ENCODE measurements at places on chromosomes 7 and 10.

DNA sequence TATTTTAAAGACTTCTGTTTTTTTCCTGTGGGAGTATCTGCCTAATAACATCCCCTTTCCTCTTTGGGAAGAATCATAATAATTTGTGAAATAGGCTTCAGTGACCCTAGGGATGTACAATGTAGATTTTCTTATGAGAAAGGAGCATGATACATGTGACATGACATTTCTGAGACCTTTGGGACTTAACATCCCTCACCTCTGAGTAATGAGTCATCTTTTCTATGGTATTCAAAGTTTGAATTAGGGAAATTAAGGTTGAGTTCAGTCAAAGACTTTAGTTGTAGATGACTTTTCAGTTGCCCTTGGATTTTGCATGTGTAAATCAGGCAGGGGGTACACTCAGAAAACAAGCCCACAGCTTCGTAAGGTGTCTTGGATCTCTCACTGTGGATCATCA lies 14.3 kb downstream of the GRK5 start:
- no peak for DNase-seq

- DNase-seq, result no peak
Measured at GRCh38 chr10:35426657-35427056, 90.3 kb downstream of the CCNY start.

DNA sequence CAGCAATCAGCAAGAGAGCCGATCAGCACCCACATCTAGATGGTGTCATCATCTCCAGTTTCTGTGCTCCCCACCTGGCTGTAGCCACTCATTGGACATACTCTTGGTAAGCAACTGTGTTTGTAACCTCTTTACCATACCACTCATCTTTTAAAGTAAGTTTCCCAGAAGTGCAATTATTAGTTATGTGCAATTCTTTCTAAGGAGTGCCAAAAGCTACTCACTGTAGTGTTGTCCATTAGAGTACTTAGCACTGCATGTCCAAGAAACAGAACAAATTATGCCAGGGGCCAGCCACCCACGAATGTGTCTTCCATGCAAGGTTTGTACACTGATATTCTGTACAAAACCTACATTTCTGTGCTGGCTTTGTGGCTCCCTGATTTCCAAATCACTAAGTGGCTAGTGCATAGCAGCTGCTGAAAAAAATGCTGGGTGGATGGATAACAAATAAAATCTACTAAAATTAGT lies 131.9 kb downstream of the SRPK2 start:
- no peak for DNase-seq

- DNase-seq, result no peak
Measured at GRCh38 chr7:88328787-88329186, 22.1 kb upstream of the STEAP4 start.

GRCh38 chr10:99555825-99556523 lies 23.2 kb downstream of the NKX2-3 start:
- no peak for DNase-seq

- peak; percentile 88 for DNase-seq
Measured at GRCh38 chr7:44195889-44196288, 4.9 kb upstream of the YKT6 start.

- no peak for DNase-seq
Measured at GRCh38 chr10:29895456-29895855, 163.9 kb downstream of the JCAD start.

DNA sequence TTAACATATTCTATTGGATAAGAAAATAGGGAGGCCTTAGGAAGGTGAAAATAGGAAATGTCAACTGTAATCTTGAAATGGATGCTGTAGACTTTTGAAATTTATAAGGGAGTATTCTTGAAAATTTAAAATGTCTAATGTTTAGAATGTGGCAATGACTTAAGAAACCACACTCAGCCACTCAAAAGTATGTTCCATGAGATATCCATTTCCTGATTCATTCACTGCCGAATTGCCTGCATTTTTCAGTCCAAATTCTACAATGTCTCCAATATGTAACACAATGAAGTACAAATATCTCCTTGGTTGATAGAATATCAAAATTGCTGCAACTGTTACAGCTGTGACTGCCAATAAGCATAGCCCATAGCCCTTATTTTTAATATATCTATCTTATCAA lies 25.9 kb downstream of the PRKG1 start:
- DNase-seq, result no peak

DNA sequence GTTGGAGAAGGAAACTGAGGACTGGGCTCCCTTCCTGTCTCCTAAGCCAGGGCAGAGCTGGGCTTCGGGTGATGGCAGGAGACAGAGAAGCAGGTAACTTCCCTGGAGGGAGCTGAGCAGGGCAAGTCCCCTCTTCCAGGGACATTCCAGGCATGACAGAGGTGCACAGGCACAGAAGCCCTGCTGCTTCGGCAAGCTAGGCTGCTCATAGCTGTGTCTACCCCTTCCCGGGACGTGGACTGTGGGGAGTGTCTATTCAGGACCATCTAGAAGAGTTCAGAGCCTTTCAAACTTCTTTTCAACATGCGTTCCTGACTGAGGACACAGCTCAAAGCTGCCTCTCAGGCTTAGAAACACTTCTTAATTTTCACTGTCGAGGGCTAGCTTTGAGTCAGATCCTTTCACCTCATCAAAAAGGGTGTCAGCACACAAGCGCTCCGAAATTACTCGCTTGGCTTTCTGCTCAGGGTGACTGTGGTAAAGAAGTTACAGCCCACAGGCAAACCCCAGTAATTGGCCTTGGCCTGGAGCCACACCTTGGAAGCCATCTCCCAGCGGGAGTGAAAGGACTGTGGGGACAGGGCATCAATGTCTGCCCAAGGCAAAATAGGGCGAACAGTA lies 63.7 kb upstream of the STEAP1B start:
- DNase-seq, result no peak

GRCh38 chr7:144086730-144087129 lies 652 bp downstream of the OR2A12 start:
- no peak for DNase-seq

DNA sequence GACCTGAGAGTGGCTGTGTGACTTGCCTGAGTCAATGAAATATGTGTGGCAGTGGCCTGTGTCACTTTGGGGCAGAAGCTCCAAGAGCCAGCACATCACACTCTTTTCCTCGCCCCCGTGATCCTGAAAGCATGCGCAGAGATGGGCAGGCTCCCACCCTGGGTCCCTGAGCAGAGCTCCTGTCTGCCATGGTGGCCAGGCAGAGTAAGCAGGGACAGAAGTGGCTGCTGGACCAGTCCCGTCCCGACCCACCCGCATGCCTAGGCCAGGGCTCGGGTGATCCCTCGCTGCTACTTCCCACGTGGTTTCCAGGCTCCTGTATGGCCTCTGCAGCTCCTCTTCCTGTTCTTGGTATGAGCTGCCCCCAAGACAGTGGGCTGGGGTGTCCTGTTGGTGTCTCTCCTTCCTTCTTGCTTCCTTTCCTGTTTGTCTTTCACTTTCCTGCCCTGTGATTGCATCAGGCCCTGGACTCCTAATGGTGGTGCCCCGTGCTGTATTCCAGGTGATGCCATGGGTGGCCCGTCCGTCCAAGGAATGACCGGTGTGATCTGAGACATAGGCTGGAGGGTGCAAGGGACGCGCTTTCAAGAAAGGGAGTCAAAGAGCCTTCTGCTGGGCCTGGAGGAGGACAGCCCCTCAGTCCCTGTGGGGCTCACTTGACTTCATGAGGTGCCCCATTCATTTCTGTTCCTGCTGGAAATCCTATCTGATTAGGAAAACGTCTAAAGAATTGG lies 71.4 kb upstream of the SHH start:
- no peak for DNase-seq

DNA sequence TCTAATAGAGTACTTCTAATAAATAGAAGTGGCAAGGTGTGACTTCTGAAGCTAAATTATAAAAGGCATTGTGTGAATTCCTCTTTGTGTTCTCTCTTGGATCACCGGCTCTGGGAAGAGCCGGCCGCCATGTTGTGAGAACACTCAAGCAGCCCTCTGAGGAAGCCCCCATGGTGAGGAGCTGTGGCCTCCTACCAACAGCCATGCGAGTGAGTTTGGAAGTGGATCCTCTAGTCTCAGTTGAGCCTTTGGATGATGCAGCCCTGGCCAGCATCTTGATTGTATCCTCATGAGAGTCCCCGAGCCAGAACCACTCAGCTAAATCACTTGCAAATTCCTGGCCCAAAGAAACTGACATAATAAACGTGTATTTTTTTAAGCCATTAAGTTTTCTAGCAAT lies 94.5 kb upstream of the CARD11 start:
- no peak for DNase-seq

GRCh38 chr10:122164815-122165483 lies 106.1 kb upstream of the BTBD16 start:
- no peak for DNase-seq

- no peak for DNase-seq
Measured at GRCh38 chr7:25823571-25823970, 328.4 kb upstream of the NFE2L3 start.

DNA sequence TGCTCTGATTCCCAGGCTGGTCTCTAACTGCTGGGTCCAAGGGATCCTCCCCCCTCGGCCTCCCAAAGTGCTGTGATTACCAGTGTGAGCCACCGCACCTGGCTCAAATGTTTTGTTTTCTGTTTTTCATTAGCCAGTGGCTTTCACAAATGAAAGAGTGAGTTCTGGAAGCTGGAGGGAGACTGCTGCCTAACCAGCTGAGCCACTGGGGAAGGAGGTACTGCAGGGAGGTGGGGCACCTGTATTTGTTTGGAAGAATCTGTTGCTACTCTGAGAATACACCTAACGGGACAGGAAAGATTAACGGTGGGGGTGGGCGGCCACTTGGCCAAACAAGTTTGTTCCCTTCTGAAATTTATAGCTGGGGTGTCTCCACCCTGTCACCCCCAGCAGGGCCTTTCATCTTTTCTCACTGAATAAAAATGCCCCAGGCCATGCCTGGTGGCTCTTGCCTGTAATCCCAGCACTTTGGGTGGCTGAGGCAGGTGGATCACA lies 4.7 kb downstream of the STOX1 start:
- DNase-seq, result no peak

- DNase-seq, result no peak
Measured at GRCh38 chr10:26787362-26787761, 73.4 kb downstream of the ABI1 start.

GRCh38 chr10:46267132-46267985 lies 19.4 kb upstream of the ANTXRL start:
- no peak for DNase-seq

GRCh38 chr7:145732521-145732920 lies 384.1 kb upstream of the CNTNAP2 start:
- DNase-seq, result no peak
